ENCODE measurements at places on chromosomes 3 and 15.

GRCh38 chr3:125005676-125006075 lies 50.1 kb downstream of the HEG1 start:
- no peak for DNase-seq

GRCh38 chr3:188034989-188035388 lies 119.0 kb upstream of the LPP start:
- DNase-seq, result no peak

- DNase-seq, result no peak
Observed at GRCh38 chr3:13365390-13366379, 54.4 kb downstream of the NUP210 start.

DNA sequence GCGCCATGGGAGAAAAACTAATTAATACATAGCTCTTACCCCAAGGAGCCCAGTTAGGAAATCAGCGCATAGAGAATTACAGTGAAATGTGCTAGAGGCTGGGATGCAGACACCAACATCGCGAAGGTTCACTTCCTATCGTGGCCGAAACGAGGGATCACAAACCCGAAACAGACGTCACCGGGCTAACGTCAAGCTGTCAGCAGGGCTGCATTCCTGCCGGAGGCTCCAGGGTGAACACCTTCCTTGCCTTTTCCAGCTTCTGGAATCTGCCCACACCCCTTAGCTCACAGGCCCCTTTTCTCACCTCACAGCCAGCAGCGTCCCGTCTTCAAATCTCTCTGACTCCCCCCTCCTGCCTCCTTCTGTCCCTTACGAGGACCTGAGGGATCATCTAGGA lies 13.0 kb downstream of the GP5 start:
- no peak for DNase-seq

- no peak for DNase-seq
Observed at GRCh38 chr3:42010530-42010929, 48.6 kb upstream of the ULK4 start.

DNA sequence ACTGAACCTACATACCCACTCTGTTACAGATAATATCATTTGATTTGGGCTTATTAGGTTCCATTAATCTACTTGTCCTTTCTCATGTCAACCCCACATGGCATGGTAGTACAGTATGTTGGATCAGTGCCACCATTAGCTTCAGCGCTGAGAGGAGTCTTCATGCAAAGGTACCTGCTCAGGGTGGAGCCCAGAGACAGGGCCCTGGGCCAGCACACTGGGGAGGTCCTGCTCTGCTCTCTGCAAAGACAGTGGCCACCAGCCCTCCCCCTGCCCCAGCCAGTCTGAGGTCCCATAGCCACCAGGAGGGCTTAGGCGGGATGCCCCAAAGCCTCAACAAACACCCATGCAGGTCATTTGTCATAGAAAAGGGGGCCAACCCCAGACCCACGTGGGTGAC lies 71.0 kb downstream of the ATP10A start:
- DNase-seq, result no peak

DNA sequence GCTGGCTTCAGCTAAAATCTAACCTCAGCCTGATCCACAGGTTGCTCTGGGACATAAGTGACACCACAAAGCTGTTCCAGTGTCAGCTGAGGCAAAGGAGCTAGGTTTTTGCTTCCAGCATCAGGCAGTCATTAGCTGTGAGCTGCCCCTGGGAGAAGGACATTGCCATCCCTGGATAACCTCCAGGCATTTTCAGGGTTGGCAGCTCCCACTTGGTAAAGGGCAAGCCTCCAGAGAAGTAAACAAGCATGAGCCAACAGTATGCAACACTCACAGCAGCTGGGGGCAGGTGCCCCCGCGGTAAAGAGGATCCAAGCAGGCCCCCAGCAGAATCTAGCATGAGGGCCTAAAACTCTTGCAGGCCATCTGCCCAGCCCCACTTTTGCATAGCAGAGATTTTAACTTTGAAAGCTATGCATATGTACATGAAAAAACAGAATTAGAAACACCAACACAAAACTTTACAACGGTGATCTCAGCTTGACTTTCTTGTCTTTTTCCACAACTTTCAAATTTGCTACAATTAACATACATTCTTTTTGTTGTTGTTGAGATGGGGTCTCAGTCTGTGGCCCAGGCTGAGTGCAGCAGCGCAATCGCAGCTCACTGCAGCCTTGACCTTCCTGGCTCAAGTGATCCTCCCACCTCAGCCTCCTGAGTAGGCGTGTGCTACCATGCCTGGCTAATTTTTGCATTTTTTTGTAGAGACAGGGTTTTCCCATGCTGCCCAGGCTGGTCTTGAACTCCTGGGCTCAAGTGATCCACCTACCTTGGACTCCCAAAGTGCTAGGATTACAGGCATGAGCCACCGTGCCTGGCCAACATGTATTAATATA lies 83.8 kb upstream of the TPM1 start:
- no peak for DNase-seq

DNA sequence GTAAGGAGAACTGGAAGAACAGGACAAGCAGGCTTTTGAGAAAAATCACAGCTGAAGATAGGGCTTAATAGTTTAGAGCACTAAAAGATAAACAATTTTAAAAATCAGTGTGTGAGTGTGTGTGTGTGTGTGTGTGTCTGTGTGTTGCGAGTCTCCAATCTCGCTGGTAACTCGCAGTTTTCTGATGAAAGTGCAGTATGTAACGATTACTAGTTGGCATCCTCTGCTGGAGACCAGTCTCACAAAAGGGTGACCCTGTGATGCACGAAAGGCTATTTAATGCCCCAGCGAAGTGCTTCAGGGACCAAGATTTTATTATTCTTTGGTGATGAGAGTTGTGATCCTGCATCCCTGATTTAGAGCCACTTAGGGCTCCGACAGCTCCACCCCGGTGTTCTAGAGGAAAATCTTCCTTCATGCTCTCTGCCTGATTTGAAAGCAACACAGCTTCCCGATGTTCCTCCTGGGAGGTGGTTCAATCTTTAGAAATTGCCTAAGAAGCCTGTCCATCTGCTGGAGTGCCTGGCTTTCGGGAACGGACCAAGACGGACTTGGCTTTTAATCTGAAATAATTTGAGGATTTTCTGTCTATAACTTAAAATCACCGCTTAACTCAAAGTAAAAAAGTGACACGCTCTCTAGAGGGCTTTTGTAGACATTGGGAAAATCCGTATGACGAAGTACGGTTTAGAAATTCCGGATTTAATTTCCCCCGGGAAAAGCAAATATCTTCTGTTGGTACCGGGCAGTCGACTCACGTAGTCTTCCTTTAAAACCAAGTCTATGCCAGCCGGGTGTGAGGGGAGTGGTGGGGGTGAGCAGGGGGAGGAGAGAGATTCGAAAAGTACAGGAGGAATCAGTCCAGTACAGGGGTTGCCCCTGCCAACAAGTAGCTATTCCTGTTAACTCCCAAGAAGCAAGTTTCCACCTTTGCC lies 1.1 kb upstream of the ALCAM start:
- DNase-seq, result no peak

GRCh38 chr3:20125897-20126296 lies 60.1 kb downstream of the SGO1 start:
- no peak for DNase-seq

- DNase-seq, result no peak
Observed at GRCh38 chr15:34942363-34942762, 27.2 kb downstream of the AQR start.

- DNase-seq, result peak; percentile 12
Observed at GRCh38 chr3:122572940-122573412, 4.5 kb upstream of the PARP15 start.

DNA sequence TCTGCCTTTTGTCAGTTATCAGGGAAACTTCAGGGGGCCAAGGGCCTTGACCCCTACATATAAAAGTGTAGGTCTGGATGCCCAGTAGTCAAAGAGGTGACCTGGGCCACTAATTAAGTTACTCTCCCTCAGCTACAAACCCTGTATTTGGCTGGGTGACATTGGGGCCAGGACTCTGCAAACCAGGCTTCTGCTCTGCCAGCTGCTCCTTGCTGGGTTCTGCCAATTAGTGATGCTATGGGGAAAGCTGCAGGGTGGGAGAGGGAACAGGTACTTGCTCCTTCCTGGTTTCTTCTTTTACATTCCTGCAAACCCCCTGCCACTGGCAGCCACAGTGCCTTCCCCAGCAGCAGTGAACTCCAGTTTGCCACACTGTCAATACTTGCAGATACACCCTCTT lies 179.2 kb downstream of the CADPS start:
- DNase-seq, result no peak

DNA sequence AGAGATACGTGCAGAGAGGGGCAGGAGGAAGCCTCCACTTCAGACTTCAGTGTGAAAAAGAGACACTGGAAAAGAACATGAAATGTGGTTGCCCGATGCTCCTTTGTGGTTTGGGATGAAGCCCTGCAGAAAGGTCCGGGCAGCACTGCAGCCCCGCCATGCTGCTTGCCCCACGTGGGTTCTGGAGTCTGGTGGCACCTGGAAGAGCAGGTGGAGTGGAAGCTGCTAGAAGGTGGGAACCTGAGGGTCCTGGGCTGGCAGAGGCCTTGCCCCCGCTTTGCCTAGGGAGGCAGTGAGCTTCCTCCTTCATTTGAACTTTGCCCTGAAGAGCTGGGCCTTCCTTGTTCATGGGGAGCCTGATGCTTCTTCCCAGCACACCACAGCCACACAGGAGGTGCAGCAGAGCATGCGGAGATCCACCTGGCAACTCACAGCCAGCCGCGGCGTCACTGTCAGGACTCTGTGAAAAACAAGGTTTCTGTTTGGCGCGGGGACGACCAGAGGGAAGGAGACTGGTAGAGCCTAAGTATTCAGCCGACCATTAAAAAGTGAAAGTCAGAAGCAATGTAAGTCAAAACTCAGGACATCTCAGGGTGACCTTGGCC lies 59.0 kb downstream of the APBA2 start:
- DNase-seq, result no peak

GRCh38 chr3:48194446-48195071 lies 6.3 kb upstream of the CDC25A start:
- no peak for DNase-seq

- no peak for DNase-seq
Observed at GRCh38 chr3:129542747-129543146, 228 bp upstream of the H1-8 start.

DNA sequence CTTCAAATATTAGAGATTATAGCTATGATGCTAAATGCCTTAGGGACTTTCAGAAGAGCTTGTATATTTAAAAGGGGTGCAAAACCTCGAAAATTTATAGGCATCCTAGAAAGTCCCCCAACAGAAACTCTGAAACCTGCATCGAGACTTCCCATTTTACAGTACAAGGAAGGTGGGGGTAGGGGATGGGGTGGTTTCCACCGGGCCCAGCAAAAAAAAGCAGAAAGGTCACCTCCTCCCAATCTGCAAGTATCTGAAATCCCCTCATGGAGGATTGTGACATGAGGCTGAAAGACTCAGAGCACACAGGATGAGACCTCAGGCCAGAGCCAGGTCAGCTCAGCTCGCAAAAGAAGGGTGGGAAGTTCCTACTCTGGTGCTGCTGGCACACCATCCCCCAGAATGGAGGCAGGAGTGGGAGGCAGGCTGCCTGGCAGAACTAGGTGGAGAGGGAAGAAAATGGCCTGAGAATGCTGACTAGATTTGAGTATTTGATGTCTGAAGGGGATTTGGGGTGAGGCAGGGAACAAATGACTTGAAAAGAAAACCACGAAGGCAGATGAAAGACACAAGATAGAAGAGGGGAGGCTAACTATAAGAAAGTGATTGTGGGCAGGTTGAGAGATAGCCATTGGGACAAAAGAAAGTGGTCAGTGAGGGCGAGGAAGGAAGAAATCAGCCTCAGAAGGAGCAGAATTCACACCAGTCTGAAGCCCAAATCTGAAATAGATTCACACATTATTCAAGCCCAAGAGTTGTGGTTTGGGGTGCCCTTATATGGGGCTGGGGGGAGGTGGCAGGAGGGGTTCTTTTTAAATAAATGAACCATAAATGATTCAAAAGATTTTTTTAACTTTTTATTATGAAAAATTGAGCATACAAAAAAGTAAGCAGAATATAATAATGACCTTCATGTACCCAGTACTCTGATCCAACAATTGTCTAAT lies 22.5 kb upstream of the TSC22D2 start:
- DNase-seq, result no peak

GRCh38 chr15:52317022-52317421 lies 21.4 kb upstream of the MYO5C start:
- DNase-seq, result no peak

- no peak for DNase-seq
Observed at GRCh38 chr3:71111784-71112440, 471.6 kb downstream of the FOXP1 start.

GRCh38 chr3:120741837-120742197 lies 499 bp downstream of the RABL3 start:
- no peak for DNase-seq

DNA sequence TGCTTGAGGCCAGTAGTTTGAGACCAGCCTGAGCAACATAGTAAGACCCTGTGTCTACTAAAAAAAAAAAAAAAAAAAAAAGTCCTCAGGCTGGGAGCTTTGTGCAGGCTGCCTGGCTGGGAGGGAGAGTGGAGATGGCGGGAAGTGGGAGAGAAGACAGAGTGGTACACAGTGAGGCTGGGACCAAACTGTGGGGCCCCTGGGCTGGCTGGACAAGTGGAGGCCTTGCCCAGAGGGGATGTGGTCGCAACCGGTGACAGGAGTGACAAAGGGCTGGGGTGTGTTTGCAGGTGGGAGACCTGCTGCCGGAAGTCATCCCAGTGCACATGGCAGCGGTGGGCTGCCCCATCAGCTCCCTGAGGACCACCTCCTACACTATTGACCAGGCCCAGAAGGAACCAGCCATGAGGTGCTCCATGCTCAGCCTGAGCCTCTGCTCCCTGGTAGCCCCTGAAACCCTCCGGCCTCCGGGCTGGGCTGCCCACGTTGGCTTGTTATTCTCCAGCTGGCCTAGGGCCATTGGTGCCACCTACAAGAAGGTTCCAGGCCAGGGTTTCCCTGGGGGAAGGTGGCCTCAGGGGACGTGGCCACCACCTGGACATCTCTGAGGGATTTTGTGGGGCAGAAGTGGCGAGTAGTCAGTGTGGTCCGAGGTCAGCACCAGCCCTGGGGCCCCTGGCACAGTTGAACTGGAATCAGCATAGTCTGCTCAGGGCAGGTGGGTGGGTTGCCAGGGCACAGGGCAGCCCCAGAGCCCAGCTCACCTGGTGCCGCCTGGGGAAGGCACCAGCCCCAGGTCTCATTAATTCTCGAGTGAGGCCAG lies 22.7 kb downstream of the ACAA1 start:
- DNase-seq, result no peak

GRCh38 chr3:98731720-98732285 lies 31.3 kb upstream of the ST3GAL6 start:
- DNase-seq, result no peak

GRCh38 chr3:124812291-124813265 lies 74.6 kb downstream of the ITGB5 start:
- no peak for DNase-seq

- DNase-seq, result no peak
Observed at GRCh38 chr3:28934126-28934813, 346.6 kb upstream of the RBMS3 start.

GRCh38 chr3:124429129-124429815 lies 301.0 kb upstream of the UMPS start:
- DNase-seq, result no peak
